ENCODE measurements at places on chromosomes 3 and 15.

- DNase-seq: no peak
Measured at GRCh38 chr3:55165704-55166405, 238.0 kb upstream of the LRTM1 start.

- DNase-seq: no peak
Measured at GRCh38 chr3:18870074-18870640, 278.2 kb upstream of the KCNH8 start.

GRCh38 chr3:50354186-50354764 is 3.6 kb downstream of the CYB561D2 start:
- DNase-seq: no peak

GRCh38 chr15:36844534-36844998 is 255.8 kb downstream of the MEIS2 start:
- DNase-seq: no peak

- no peak for DNase-seq
Measured at GRCh38 chr15:83057696-83058376, 9.2 kb downstream of the BTBD1 start.

GRCh38 chr3:4321732-4322131 is 18.6 kb downstream of the SETMAR start:
- DNase-seq: no peak

DNA sequence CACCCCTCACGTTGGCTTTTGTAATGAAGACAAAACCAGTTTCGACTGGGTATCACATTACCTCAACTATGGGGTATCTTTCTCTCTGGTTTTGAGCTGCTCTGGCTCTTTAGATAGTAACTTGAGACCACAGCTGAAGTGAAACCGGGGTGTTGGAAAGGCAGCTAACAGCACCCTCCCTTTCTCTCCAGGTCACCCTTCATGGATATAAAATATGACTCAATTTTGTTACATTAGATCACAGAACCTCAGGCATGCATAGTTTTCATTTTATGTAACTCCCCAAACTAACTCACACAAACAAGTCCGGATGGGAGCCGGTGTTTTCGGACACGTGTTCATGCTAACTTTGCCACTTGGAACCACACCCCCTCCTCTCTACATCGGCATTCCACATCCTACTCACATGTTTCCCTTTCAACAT is 90.7 kb downstream of the NR2F2 start:
- no peak for DNase-seq

- DNase-seq: no peak
Measured at GRCh38 chr3:3069723-3070122, 40.5 kb downstream of the IL5RA start.

DNA sequence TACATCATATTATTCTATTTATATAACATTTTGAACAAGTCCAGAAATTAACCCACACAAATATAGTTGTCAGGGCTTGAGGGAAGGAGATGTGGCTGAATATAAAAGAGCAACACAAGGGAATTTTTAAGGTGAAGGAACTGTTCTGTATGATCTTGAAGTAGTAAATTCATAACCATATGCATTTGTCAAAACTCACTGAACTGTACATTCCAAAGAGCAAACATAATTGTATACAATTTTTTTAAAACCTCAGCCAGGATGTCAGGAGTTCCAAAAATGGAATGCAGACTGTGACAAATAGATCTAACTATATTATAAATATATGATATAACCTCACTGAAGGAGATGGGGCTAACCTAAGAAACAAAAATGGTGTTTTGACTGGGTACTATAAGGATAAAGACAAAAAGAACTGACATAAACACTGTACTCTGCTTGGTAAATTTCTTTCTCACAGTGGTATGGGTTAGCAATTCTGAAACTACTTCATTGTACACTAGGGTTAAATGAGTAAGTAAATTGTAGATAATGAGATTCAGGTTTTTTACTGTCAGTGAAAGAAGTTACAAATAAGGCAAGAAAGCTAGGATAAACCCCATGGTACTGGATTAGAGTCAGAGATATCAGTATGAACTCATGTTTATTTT is 14.4 kb downstream of the GOLGB1 start:
- DNase-seq: no peak

GRCh38 chr3:167992381-167992780 is 103.3 kb downstream of the GOLIM4 start:
- DNase-seq: no peak

DNA sequence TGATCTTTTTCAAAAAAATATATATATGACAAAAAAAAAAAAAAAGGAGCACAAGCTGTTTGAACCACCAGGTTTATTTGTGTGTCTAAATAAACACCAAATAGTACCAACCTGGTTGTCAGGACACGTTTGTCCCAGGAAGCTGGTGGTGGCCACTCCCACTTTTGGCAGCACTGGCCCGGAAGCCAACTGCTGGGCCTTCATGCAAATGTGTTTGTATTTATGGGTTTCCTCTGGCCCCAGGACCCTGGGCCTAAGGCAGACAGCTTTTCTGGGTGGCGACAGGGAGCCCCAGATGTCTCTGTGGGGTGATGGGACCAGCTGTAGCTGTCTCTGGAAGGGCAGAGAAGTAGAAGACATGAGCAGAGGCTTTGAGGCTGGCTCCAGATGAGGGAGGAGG is 31.6 kb downstream of the PRKCD start:
- DNase-seq: no peak

GRCh38 chr15:72781631-72782030 is 1.9 kb downstream of the ADPGK start:
- peak; percentile 66 for DNase-seq

DNA sequence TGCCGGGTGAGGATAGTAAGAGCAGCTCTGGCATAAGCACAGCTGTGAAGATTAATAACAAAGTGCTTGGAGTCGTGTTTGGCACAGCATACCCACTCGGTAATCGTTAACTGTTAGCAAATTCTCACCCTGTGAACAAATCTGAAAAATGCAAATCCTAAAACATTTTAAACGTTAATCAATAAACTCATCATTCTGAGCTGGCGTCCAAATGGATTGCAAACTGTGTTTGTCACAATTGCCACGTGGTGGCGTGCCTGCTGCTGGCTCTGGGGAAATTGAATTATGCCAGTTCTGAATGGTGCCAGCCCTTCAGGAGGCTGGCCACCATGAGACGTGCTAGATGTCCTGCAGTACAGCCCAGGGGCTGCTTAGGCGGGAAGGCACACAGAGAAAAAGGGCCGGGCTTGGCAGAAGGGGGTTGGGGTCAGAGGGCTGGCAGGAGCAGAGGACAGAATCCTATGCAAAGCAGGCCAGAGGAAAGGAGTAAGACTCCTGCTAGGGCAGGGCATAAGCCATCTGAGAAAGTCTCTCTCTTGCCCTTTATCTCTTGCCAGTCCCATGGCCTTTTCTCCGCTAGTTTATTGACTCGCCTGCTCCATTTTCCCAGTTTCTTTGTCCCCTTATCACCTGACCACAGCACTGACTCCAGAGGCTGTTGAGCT is 22.1 kb upstream of the POLG start:
- DNase-seq: peak; percentile 30

DNA sequence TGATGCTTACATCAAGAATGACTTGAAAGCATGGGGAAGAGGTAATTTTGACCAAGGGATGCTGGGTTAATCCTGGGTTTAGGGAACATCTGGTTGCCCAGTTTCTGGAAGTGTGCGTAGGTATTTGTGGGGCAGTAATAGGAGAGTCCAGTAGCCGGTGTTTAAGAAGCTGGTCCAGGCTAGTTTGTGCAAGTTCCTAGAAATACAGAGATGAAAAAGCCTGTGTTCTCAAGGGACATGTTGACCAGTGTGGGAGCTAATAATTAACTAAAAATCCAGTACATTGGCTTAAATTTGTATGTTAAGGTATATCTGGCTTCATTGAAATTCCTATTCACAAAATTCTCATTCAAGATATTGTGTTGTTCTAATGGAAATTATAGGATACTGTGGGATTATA is 51.2 kb downstream of the UBE2E2 start:
- DNase-seq: no peak

- peak; percentile 64 for DNase-seq
Measured at GRCh38 chr3:151345859-151346258, 16.5 kb upstream of the P2RY13 start.

DNA sequence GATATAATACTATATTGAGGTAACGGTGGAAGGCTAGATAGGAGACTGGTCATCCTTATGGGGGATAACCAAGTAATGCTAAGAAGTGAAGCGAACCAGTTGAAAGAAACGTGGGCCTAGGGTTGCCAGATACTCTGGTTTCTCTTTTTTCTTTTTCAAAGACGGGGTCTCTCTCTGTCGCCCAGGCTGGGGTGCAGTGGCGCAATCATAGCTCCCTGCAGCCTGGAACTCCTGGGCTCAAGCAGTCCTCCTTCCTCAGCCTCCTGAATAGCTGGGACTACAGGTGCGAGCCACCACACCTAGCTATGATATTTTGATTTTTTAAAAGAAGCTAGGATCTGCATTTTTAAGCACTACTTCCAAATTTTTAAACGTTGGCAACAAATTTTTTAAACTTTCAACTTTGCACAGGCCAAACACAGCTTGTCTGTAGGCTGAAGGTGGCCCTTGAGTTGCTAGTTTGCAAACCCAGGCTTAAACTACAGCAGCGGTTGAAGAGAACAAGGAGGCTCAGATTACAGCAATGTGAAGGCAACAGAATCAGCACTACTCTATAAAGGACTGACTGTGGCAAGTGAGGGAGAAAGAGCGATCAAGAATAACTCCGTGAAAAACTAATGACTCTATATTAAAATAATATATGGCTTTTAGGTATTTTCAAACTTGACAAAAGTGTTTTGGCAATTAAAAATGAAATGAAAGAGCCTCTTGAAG is 1.2 kb upstream of the RUBCN start:
- no peak for DNase-seq

- DNase-seq: no peak
Measured at GRCh38 chr3:127846576-127846975, 24.3 kb upstream of the MGLL start.

- DNase-seq: no peak
Measured at GRCh38 chr3:62548528-62549205, 175.3 kb upstream of the FEZF2 start.

GRCh38 chr15:83278191-83278590 is 6.3 kb downstream of the BNC1 start:
- no peak for DNase-seq

- no peak for DNase-seq
Measured at GRCh38 chr15:85684174-85684710, 110.5 kb downstream of the KLHL25 start.

- peak; percentile 72 for DNase-seq
Measured at GRCh38 chr3:52231502-52232278, 6.2 kb upstream of the TLR9 start.

DNA sequence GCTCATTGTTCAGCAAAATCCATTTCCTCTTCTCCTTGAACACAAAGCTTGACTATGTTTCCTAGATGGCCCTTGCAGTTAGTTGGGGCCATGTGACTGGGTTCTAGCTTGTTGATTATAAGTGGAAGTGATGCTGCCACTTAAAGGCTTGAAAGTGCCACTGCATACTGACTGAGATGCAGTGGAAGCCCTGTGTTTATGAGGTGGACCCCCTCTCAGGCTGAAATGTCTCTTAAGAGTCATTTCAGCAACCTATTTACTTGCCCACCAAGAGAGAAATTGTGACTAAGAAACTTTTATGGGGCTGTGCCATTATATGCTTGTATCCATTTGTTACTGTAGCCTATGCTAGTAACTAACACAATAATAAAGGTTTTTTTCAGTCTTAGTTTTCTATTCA is 8.4 kb upstream of the ANP32A start:
- peak; percentile 54 for DNase-seq

DNA sequence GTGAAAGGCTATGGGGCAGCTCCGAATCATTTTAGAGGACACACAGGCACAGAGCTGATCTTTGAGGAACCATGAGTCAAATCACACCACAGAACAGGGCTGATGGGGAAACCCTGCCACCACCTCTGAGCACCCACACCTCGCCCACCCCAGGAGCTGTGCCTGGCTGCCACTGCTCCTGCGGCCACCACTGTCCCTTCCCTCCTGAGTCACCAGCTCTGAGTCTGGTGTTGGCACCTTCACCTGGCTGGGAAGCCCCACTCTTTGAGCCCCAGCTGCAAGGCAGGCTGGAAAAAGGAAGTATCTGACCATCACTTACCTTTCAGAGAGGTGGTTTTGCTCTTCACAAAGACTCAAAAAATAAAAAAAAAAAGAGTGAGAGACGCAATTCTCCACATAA is 63.6 kb upstream of the MEF2A start:
- peak; percentile 74 for DNase-seq

- no peak for DNase-seq
Measured at GRCh38 chr15:59885832-59886231, 118.3 kb upstream of the FOXB1 start.

DNA sequence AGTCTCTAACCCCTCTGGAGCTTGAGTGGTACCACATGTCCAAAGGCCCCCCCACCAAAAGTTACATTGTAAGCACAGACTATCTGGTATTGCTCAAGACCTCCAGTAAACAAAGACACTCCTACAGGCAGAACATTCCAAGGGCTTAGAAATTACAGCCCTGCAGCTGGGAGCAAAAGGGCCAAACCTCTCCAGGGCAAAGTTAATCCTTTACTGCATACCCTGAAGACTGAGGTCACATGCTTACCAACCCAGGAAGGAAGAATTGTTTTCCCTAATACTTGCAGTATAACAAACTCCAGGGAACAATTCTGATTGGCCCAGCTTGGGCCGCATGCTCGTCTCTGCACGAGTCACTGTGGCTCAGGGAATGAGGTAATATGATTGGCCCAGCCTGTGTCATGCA is 266.1 kb upstream of the NR2F2 start:
- DNase-seq: no peak

DNA sequence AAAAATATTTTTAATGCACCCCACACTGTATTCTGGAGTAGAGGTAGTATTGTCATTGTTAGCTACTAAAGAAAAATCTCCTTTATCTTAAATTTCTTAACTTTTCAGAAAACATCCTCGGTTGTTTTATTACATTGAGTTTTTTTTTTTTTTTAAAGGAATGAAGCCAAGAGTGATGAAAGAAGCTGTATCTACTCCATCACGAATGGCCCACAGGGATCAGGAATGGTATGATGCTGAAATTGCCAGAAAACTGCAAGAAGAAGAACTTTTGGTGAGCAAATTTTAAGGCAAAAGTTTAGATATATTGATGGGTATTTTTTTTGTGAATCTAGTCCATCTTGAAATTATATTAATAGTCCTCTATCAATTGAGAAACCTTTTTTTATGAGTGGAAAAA is 49.7 kb upstream of the UTS2B start:
- no peak for DNase-seq

- DNase-seq: no peak
Measured at GRCh38 chr15:40259021-40259420, 20.2 kb downstream of the PAK6 start.

DNA sequence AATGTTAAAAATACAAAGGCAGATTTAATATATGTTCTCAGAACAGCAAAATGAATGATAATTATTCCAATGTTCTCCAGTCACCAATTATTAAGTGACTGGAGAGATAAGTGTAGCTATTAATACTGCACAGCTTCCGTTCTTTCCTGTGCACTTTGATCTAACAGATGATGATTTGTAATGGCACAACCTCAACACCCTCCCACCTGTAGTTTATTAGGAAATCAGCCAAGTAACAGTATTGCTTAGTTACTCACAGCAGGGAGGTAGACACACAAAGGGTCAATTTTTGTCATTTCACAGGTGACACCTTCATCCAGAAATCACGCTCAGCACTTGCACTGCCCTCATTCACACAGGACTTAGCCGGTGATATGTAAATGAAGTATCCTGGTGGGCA is 688.1 kb downstream of the EPHA3 start:
- DNase-seq: no peak

Measured in inflammatory macrophage treated with lipopolysaccharide for 4 hours (primary cell).